ENCODE measurements at places on chromosomes 4 and X. TPM values are rescaled to one million over a fixed set of nuclear protein-coding genes. Genes with fewer than 3 reads are reported as not detected.

Gene PHOX2B
- total RNA-seq, result 0.11 TPM

Gene CLNK
- total RNA-seq, result under 0.01 TPM

Gene UNC5C
- total RNA-seq, result 33.2 TPM

Gene TMPRSS11D
- total RNA-seq, result not detected

Measured in spinal cord (tissue), 10 donors.